ENCODE measurements at places on chromosomes 1 and 21.

GRCh38 chr1:3745071-3745470 is 7.2 kb upstream of the CCDC27 start:
- no peak for DNase-seq

- DNase-seq: no peak
These were observed 22.1 kb downstream of the HYI start for GRCh38 chr1:43431676-43432075.

GRCh38 chr1:78560811-78561210 is 59.4 kb upstream of the IFI44L start:
- DNase-seq: no peak

GRCh38 chr1:112703706-112704105 is 3.2 kb downstream of the RHOC start:
- no peak for DNase-seq

GRCh38 chr1:12202190-12202497 is 27.7 kb upstream of the VPS13D start:
- DNase-seq: no peak

DNA sequence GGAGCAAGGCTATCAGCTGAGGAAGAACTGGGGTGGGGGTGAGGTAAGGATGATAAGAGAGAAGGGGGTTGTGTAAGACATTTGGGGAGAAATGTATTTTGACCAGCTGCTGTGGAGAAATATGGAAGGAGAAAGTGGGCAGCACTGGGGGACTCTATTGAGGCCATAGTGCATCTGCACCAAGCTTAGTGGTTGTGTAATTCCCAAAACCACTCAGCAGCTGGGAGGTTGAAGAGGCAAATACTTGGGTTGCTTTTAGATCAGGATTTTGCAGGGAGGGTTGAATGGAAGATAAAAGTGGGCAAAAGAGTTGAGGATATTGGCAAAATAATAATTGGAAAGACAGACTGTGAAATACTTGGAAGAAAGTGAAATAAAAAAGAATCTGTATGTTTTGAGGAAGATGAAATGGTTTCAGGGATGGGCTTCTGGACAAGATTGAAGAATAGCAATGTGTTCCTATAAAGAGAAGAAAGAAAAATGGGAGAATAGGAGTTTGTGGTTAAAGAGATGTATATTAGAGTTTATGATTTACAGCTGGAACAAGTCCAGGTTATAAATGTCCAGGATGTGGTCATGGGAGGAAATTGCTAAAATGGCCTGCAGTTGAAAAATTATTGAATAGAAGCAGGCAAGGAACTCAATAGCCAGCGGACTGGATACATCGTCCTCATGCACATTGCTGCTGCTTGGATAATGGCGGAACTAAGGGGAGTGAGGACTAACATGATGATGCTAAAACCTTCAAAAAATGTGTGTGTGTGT is 162.7 kb downstream of the DNM3 start:
- DNase-seq: no peak

GRCh38 chr21:30028537-30028936 is 88.7 kb upstream of the GRIK1 start:
- no peak for DNase-seq

- DNase-seq: no peak
These were observed 163.5 kb downstream of the NFIA start for GRCh38 chr1:61245696-61246400.

GRCh38 chr1:160522622-160523345 is at the start of gene SLAMF6:
SLAMF6 (minus strand) TSS chr1:160523255; CDS start chr1:160523192, 63 bp downstream.
- no peak for DNase-seq
